WERI-Rb-1 (cell line): ENCODE measurements at places on chromosomes 2 and 18.

- peak; percentile 85 for DNase-seq
These were observed 144.7 kb downstream of the GLI2 start for GRCh38 chr2:120880381-120880780.

DNA sequence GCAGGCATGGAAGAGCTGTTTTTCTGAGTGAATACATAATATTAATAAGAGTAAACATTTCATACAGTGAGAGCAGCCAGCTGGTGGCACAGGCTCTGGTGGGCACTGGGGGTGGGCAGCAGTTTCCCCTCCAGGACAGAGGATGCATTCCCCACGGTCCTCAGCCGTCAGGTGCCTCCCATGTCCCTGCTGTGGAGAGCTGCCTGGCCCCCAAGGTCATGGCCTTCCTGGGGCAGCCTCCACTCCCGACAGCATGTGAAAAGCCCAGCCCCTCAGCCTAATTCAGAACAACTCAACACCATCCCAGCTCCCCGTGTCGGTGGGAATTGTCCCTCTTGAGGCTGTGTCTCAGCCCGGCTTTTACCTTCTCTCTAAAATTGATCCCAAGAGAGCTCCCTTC is 147.4 kb downstream of the GALR1 start:
- DNase-seq = no peak

DNA sequence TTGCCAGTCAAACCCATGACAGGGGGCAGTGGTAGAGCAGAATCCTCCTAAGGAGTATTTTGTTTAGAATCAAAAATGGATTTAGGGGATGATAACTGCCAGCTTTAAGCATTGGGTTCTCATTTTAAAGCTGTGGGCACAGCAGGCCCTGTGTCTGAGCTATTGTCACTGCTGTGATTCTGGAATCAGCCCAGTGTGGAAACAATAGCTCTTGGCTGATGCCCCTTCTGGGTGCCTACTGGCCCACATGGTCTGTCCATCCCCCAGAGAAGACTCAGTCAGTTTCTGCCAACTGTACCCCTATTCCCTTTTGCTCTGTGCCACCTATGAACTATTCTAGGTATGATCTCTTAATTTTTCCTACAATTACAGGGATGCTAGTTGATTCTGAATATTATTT is 91.7 kb upstream of the LRRTM1 start:
- DNase-seq = no peak

GRCh38 chr18:9787036-9787435 is 78.9 kb downstream of the RAB31 start:
- no peak for DNase-seq

- DNase-seq = no peak
These were observed 23.7 kb downstream of the CENPO start for GRCh38 chr2:24816884-24817283.

DNA sequence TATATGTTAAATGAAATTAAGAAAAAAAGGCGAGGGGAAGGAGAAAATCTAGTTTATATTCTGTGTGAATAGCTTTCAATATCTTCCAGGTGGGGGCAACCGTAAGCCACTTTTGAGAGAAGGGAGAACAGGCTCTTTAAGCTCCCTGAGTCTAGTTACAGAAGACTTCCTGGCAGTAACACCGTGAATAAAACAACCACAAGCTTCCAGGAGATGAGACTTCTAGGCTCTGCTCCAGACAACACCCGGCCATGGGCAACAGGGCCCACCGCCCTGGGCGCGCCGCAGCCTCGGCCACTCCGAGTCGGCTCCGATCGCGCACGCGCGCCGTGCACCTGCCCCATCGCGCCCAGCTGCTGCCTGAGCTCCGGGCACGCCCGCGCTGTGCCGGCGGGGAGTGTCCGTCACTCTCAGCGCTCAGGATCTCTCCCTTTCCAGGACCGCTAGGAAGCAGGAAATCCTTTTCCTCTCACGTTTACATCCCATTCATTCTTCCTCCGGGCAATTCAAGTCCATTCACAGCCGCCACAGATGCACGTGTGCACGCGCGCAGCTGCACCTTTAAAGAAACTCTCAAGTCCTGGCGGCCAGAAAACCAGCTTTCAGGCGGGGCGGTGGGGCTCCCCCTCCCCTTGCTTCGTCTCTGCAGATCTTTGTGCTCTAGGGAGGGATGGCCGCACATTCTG is 19.4 kb upstream of the PAX3 start:
- peak; percentile 61 for DNase-seq

DNA sequence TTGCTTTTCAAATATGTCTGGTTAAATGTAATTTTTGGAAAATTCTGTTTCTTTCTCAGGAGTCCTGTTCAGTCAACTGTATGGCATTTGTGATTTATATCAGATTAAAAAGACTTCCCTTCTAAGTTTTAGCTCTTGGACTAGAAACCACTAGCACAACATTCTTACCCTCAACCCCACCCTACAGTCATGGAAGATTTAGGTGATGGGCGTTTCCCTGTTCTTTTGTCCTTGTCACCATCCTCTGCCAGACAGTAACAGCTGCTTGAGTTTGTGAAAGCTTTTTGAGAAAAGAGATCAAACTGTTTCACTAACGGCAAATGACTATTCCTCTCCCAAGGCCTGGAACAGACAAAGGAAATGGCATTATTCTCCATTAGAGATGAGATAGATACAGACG is 31.8 kb downstream of the SERPINB5 start:
- no peak for DNase-seq

GRCh38 chr18:44967599-44967998 is 286.9 kb downstream of the SETBP1 start:
- no peak for DNase-seq

GRCh38 chr2:237479747-237480146 is 7.3 kb upstream of the MLPH start:
- no peak for DNase-seq

GRCh38 chr2:201116959-201117734 is 1.2 kb downstream of the CFLAR start:
- DNase-seq = no peak
